ENCODE measurements at places on chromosomes 7 and 10.

GRCh38 chr7:47256016-47256415 lies 325.9 kb downstream of the TNS3 start:
- DNase-seq = no peak

DNA sequence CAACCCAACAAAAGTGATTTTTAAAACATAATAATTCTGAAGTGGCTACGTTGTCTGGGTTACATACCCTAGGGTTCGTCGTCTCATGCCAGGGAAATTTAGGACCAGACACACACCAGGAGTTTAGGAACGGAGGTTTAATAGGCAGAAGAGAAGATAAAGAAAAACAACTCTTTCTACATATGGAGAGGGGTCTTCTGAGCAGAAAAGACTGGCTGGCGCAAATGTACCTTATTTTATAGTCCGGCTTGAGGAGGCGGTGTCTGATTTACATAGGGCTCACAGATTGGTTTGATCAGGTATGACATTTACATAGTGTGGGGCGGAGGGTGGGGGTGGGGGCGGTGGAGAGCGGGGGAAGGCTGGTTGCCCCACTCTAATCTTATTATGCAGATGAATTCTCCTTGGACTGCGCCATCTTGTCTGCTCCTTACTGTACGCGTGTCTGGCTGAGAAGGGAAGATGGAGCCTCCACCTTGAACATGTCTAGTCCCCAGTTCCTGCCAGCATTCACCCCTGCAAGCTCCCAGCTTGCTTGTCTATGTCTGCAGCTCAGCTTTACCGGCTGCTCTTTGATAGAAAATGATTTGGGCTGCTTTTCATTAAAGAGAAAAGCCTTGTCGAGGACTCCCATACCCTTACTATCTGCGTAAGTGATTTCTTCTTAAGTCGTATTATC lies 98.7 kb downstream of the RALA start:
- DNase-seq = no peak

DNA sequence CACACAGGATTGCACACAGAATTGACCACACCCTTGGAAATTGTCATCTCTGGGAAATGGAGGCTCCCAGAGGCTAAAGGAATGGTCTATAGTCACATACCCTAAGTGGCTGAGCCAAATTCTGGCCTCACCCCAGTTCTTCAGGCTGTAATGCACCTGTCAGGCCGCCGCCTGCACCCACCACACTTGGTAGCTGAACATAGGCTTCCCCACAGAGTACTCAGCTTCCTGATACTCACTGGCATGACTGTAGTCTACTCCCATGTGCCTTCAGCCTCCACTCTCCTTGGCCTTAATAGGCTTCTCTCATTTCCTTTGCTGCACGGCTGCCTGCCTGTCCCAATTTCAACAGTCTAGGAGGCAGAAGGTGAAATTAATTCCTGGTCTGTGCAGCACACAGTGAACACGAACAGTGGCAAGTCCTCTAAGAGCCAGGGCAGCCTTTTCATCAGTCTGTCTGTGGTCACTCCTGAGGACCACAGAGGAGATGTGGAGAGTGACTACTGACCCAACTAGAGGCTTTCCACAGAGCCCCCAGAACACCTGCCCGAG lies 42.5 kb downstream of the NUDCD3 start:
- DNase-seq = no peak

GRCh38 chr10:86653379-86653778 lies 968 bp upstream of the OPN4 start:
- no peak for DNase-seq

- no peak for DNase-seq
Measured at GRCh38 chr7:42014625-42015618, 222.1 kb downstream of the GLI3 start.

GRCh38 chr7:80679921-80680907 lies 41.8 kb downstream of the CD36 start:
- DNase-seq = no peak

- DNase-seq = no peak
Measured at GRCh38 chr10:22321156-22321923, 441 bp downstream of the BMI1 start.

- DNase-seq = no peak
Measured at GRCh38 chr7:78736548-78736947, 716.9 kb downstream of the MAGI2 start.

GRCh38 chr7:98840722-98841121 lies 29.1 kb downstream of the TMEM130 start:
- DNase-seq = no peak

DNA sequence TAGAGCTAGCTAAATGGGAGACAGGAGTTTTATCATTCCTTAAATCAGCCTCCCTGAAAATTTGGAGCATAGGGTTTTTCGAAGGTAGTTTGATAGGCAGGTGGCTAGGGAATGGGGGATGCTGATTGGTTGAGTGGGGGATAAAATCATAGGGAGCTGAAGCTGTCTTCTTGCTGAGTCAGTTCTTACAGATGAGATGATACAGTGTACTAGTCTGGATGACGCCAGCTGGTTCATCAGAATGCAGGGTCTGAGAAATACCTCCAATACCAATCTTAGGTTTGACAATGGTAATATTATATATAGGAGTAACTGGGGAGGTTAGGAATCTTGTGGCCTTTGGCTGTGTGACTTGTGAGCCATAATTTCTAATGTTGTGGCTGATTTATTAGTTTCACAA lies 271.2 kb downstream of the SUGCT start:
- DNase-seq = no peak

GRCh38 chr7:4056552-4057288 lies 625.4 kb upstream of the FOXK1 start:
- no peak for DNase-seq

GRCh38 chr10:788796-789748 lies 99.6 kb upstream of the DIP2C start:
- no peak for DNase-seq

DNA sequence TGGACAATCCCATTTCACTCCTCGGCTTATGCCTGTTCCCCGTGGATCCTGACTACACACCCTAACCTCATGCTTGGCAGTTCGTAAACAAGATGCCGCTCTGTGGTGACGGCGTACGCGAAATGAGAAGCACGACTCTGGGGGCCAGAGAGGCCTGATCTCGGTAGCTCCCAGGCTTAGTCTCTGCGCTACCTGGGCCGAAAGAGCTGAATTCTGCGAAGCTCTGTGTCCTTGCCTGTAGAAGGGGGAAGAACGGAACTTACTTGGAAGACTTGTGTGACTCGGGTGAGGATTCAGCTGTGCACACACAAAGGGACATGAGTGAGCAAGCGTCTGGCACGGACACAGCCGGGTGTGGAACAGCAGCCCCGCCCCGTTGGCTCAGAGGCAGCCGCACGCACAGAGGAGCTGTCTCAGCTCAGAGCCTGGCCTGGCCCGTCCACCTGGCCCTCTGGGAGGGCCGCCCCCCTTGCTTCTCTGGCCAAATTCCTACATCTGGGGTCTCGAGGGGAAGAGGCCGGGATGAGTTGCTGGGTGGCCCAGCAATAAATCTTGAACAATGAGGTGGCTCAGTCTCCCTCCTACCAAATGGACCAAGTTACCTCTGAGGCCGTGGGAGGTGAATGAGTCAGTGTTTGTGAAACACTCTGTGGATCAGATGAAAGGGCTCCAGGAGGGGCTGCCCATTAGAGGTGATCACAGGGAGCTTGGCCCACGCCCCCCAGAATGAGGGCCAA lies 83.8 kb downstream of the PDGFA start:
- no peak for DNase-seq

- DNase-seq = no peak
Measured at GRCh38 chr10:33387720-33388119, 53.3 kb upstream of the NRP1 start.

- no peak for DNase-seq
Measured at GRCh38 chr7:151757274-151757673, 119.6 kb downstream of the PRKAG2 start.

Measured in activated gamma-delta T cell treated with anti-CD3 and anti-CD28 coated beads, Interleukin-2, amount 50 U/mL, for 16 hours (primary cell).